ENCODE measurements at places on chromosomes 12 and 14.
A peak's percentile ranks its signal among the peaks of the same experiment; 100 is the strongest.

- peak; percentile 8 for DNase-seq
Observed at GRCh38 chr12:42617622-42618021, 28.1 kb upstream of the PRICKLE1 start.

- no peak for DNase-seq
Observed at GRCh38 chr14:92965281-92965680, 42.3 kb downstream of the CHGA start.

DNA sequence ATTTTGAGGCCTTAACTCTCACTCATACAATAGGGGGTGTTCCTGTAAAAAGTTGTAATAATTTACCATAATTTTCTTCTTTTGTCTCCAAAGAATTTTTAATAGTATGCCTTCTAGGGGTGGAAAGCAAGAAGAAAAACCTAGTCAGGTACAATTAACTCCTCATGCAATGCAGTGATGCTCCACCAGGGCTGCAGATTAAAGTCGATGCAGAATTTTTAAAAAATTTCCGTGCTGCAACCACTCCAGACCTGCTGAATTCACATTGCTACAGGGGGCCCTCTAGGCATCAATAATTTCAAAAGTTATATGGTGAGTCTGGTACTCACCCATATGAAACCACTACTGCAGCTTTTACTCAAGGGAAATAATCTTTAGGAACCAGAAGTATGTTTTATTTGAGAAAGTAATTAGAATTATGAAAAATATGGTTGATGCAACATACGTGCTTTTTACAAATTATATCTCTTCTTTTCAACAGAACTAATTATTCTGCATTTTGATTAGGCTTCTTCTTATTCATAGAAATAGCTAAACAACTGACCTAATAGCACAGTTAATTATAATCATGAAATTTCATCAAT is 353.2 kb downstream of the BCAT1 start:
- DNase-seq, result peak; percentile 21

DNA sequence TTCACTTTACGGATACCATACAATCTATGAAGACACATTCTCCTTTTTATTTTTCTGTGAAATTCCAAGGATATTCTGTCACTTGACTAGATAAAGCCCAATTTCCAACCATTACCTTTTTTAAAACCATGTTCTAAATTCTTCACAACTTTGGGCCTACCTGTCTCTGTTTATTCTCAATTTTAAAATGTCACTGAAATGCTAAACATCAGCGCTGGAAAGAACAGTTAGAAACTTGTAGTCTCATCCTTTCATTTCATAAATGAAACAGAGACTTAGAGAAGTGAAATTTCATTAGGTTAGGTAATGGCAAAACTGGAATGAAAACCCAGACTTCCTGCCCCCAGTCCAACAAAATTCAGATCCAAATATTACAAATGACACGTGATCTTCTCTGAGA is 396.2 kb downstream of the CCDC91 start:
- DNase-seq, result no peak

DNA sequence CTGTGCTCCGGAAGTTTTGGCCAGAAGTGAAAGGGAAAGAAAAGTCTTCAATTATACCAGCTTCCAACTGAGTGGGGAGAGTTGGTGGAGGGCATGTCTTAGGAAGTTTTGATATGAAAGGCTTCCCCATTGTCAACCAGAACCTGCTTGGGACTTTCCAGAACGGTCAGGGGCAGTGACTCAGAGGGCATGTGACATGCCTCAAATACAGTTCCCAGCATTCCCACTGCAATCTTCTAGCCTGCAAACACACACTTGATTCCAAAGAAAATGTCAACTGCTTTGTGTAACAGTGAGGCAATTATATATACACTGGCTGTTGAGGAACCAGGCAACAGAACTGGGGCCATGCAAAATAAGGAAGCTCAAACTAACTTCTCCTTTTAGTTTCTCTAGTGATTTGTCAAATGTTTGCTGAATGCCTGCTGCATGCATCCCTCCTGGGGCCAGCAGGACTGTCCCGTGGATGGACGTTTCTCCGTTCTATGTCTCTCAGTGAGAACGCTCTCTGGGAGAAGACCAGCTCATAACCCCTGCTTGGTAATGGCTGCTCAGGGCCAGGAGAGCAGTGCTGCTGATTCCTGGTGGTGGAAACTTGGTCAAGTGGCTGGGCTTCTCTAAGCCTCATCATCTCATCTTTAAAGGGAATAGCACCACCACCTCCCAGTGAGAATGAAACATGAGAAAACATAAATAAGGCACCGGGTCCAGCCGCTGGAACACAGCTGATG is 18.3 kb downstream of the SLC25A47 start:
- DNase-seq, result peak; percentile 76

GRCh38 chr12:44021471-44021971 is 185.6 kb downstream of the TMEM117 start:
- peak; percentile 13 for DNase-seq

GRCh38 chr14:99724196-99724891 is 40.2 kb downstream of the CYP46A1 start:
- peak; percentile 54 for DNase-seq

- no peak for DNase-seq
Observed at GRCh38 chr14:101061411-101062064, 158.0 kb upstream of the RTL1 start.

DNA sequence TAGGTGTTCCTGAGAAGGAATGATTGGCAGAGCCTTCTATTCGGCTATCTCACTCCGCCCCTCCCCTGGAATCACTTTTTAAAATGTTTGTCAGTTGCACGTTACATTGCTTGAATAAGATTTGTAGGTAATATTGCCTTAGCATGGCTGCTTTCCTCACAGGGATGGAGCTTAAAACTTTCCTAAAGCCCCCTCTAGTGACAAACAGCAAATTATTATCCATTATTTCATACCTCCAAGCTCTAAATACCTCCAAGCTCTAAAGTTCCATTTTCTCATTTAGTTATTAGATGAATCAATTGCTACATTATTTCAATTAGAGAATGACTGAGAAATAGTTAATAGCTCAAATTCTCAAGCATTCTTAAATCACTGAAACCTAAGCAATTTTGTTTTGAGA is 5.1 kb upstream of the SPATA7 start:
- DNase-seq, result peak; percentile 4

DNA sequence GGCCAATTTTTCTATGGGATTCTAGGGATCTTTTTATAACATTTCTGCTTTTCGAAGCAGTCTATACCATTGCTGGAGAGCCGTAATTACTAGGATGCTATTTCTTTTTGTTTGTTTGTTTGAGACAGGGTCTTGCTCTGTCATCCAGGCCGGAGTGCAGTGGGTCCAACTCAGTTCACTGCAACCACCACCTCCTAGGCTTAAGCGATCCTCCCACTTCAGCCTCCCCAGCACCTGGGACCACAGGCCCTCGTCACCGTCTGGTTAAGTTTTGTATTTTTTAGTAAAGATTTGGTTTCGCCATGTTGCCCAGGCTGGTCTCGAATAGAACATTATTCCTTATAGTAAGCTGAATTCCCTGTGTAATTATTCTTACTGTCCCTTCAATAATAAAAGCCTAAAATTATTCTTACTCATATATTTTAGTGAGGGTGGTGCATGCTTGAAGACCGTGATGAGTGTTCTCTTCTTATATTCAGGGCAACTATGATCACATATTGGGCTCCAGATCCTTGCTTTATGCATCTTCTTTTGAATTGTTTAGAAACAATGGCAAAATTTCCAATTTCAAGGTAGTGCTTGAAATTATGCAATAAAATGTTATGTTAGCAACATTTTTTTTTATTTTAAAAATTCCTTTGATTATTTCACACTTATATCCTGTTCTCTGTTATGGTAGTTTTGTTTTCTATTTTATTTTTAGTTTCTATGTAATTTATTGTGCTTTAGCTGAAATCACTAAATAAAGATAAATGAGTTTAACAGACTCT is 66.2 kb downstream of the CRADD start:
- DNase-seq, result no peak

- DNase-seq, result no peak
Observed at GRCh38 chr14:74963705-74964271, 8.4 kb upstream of the PGF start.

GRCh38 chr12:108531929-108532848 is 17.1 kb downstream of the FICD start:
- DNase-seq, result no peak

GRCh38 chr14:102866982-102867761 is 55.3 kb upstream of the AMN start:
- DNase-seq, result no peak

- peak; percentile 31 for DNase-seq
Observed at GRCh38 chr12:92739113-92739512, 36.3 kb downstream of the PLEKHG7 start.

- DNase-seq, result peak; percentile 58
Observed at GRCh38 chr14:46581036-46581671, 70.4 kb downstream of the RPL10L start.

DNA sequence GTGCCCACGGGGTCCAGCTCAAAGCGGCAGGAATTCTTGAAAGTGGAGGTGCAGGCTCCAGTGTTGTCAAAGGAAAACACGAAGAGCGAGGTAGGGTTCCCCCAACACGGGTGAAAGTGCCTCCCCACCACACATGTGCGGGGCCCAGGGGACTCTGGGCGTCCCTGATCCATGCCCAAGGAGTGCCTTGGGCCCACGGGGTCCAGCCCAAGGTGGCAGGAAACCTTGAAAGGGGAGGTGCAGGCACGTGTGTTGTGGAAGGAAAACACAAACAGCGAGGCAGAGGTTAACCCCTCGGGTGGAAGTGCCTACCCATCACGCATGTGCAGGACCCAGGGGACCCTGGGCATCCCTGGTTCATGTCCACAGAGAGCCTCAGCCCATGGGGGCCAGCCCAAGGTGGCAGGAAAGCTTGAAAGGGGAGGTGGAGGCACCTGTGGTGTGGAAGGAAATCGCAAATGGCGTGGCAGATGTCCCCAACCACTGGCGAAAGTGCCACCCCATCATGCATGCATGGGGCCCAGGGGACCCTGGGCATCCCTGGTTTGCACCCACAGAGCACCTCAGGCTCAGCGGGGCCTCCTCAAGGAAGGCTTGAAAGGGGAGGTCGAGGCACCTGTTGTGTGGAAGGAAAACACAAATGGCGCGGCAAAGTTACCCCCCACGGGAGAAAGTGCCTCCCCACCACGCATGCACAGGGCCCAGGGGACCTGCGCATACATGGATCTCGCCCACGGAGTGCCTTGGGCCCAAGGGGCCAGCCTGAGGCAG is 584.6 kb downstream of the ALG10 start:
- no peak for DNase-seq

- no peak for DNase-seq
Observed at GRCh38 chr12:92543359-92543758, 159.4 kb upstream of the PLEKHG7 start.

GRCh38 chr12:11882301-11883019 is 188.3 kb upstream of the BCL2L14 start:
- DNase-seq, result no peak

DNA sequence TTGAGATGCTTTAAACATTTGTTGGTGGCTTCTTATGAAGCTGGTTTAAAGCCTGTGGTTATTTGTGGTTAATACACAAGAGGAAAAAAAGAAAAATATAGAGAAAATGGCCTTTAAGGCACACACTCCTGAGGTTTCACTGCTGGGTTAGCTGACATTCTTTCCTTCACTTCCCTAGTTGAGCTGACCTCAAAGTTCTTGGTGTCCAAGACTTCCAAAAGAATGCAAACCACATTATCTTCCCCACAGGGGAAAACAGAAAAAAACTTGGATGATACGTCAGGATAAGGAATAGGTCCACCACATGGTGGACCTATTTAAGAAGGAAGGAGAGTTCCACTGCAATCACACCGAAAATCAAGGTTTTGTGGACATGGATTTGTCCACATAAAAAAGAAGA is 94.3 kb downstream of the SLC25A21 start:
- no peak for DNase-seq

- peak; percentile 89 for DNase-seq
Observed at GRCh38 chr12:12992418-12993130, 7.5 kb downstream of the HEBP1 start.

GRCh38 chr12:99752740-99753139 is 105.2 kb downstream of the GARIN6 start:
- no peak for DNase-seq

GRCh38 chr12:57342207-57342691 is 88.6 kb downstream of the R3HDM2 start:
- peak; percentile 18 for DNase-seq

DNA sequence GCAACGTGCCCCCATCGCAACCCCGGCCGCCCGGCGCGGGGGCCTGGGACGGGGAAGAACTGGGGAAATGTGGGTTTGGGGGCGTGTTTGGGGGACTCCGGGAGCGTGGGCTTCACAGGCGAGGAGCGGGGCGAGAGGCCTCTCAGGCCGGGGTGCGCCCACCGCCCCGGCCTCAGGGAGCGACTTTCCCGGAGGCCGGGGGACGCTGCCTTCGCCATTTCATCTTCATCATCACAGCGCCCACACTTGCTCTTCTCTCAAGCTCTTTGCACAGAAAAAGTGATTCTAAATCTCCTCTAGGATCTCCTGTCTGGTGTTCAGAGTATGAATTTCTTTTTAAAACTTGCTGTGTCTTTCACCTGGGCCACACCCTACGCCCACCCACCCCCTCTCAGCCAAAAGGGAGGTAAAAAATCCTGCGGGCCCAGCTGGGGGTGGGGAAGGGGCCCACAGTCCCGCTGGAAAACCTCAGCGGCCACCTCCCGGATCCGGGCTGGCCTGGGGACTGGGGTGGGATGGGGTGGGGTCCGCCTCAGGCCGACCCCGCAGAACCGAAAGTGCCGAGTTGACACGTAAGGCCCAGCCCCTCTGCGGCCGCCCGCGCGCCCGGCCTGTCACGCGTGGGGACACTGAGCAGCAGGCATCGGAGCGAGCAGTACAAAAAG is 7.4 kb downstream of the CDKN1B start:
- no peak for DNase-seq

DNA sequence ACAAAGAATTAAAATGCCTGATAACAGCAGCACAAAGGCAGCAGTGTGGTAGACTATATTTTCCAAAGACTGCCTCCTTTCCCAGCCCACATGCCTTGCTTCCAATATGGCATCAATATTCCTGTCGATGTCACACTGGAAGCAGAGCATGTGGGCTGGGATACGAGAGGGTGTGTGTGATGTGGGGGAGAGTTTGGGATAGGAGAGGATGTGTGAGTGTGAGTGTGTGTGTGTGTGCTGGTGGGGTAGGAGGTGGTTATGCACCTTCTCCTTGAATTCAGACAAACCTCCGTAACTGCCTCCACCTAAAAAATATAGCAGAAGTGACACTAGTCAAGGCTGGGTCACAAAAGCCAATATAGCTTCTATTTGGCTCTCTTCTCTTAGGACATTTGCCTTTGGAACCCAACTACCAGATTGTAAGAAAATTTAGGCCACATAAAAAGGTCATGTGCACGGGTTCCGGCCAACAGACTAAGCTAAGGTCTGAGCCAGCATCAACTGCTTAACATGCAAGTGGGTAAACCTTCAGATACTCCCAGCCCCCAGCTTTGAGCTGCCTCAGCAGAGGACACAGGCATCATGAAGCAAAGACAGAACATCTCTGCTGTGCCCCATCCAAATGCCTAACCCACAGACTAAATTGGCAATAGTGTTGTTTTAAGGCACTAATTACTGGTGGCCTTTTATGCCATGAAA is 29.5 kb downstream of the SPPL3 start:
- DNase-seq, result no peak

GRCh38 chr14:104816616-104816884 is 15.6 kb downstream of the ZBTB42 start:
- no peak for DNase-seq

GRCh38 chr12:70598467-70599193 is 38.6 kb downstream of the PTPRB start:
- no peak for DNase-seq

GRCh38 chr14:71117839-71118743 is 210.8 kb downstream of the PCNX1 start:
- DNase-seq, result no peak

- DNase-seq, result peak; percentile 66
Observed at GRCh38 chr12:110280392-110280778, 662 bp upstream of the ATP2A2 start.
